ENCODE measurements at places on chromosomes 12 and 14.
A peak's percentile ranks its signal among the peaks of the same experiment; 100 is the strongest.

DNA sequence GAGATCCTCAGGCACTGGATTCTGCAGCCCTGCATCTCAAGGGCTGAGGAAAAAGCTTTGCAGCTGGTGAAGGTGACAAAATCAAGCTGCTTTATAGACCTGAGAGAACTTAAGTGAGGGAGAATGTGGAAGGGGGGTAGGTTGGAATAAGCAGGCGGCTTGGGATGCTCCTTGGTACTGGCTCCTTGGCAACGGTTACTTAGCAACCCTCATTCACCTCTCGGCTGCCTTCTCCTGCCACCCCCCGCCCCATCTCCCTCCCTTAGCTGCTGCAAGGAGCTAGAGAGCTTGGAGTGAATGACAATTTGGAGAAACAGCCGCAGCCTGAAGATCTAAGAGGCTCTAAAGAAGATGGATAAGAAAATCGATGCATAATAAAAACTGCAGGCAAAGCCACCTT, 44.1 kb upstream of the CISTR start:
- no peak for DNase-seq

DNA sequence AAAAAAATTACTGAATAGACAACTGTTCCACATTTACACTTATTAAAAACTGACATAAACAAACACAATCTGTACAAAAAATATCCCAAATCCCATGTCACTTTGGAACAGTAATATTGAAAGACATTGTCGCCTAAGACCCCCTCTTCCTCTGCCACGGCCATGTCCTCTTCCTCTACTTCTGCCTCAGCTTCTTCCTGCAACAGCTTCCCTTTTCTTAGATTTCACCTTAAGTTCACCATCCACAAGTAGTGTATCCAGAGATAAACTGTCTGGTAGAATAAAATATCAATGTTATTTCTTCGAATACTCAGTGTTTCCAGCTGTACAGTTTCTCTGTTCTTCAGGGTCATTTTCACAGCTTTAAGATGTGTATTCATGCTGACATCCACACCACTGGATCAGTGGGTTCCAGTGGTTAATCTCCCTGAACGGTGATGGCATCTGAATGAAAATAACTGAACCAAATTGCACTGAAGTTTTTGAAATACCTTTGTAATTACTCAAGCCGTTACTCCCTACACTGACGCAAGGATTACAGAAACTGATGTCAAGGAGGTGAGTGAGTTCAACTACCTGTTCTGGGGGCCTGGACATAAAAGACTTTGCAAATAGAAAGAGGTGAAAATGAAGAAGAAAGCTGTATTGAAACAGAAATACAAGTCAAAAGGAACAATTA, 208.5 kb downstream of the C12orf50 start:
- DNase-seq = no peak

- no peak for DNase-seq
These were observed 300.5 kb downstream of the FBXL14 start for GRCh38 chr12:1293901-1294300.

- peak; percentile 28 for DNase-seq
These were observed 704 bp downstream of the ATP2B1 start for GRCh38 chr12:89707703-89708564.

DNA sequence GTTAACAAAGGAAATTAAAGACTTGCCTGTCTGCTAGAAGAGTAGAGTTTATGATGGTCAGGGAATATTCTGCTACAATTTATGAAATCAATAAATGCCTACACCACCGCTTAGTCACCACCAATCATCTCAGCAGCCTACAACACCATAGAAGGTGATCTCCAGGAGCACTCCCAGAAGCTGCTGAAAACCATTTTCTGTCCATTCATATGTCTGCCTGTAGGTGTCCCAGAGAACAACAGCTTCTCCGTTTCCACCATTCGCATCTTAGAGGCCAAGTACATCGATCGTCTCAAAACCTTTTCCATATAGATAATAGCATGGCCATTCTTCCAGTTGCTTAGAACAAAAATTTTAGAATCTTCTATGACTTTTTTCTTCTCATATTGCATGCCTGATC, 303.4 kb downstream of the KCNC2 start:
- DNase-seq = no peak

DNA sequence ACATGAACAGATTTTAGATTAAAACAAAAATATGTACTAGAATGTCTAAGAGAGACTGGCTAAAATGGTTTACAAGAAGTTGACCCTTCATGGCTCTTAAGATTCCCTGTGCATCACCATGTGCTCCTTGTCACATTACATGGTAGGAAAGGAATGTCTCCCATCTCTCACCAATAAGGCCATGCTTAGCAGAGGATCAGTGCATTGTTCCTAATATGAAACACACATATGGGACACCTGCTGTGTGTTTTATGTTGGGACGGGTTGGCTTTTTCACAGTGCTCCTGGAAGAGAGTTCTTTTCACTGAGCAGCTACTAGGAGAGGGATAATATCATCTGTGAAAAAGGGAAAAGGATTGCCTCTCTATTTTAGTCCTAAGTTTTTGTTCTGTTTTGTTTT, 9.6 kb downstream of the PFKM start:
- DNase-seq = no peak

GRCh38 chr12:57889500-57889989, 43.0 kb upstream of the CTDSP2 start:
- DNase-seq = no peak

DNA sequence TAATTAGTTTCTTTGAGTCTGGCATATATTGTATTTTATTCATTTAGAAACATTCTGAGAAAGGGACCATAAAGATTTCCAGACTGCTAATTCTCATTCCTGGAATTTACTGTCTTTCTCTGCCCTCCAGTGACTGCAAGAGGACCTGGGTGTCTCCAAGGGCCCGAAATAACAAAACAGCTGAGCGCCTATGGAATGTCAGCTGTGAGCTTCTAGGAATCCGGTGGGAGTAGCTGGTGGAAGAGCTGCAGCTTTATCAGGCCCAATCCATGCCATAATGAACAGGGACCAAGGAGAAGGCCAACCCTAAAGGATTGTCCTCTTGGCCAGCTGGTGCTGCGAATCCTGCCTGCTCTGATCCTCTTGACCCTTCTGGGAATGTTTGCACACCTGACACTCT, 31.9 kb downstream of the RDH12 start:
- no peak for DNase-seq

GRCh38 chr12:94042321-94042720, 106.1 kb upstream of the PLXNC1 start:
- DNase-seq = no peak

- DNase-seq = no peak
These were observed 197.8 kb downstream of the PTPRO start for GRCh38 chr12:15520083-15520482.

GRCh38 chr14:106622200-106622745, 1095.9 kb downstream of the TMEM121 start:
- no peak for DNase-seq

DNA sequence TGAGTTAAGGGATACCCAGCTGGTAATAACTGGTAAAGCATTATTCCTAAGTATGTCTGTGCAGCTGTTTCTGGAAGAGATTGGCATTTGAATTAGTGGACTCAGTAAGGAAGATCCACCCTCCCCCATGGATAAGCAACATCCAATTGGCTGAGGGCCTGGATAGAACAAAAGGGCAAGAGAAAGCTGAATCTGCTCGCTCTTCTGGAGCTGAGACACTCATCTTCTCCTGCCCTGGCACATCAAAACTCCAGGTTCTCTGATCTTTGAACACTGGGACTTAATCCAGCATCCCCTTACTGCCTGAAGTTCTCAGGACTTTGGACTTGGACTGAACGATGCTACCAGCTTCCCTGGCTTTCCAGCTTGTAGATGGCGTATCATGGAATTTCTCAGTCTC, 63.1 kb upstream of the CNOT2 start:
- DNase-seq = no peak

DNA sequence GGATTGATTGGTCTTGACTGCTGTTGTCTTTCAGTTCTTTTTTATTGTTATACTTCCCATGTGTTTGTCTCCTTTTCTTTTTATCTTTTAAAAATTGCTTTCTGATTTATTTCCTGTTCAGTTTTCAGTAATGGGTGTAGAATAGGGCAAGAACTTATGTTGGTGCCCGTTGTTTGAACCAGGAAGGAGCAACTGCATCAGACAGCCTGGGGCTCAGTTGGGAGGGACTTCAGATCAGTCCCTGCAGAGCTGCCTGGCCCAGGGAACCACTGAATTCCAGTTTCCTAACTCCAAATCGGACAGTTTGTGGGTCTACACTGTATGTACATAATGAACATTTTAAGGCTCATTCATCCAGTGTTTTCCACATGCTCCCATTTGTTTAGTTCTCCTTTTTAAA, 64.9 kb downstream of the FBXO34 start:
- no peak for DNase-seq

GRCh38 chr12:25151476-25151875, 43.5 kb downstream of the DNAI7 start:
- DNase-seq = no peak

GRCh38 chr12:84329938-84330337, 582.7 kb downstream of the SLC6A15 start:
- DNase-seq = no peak

Measured in HuH-7 (cell line).